Stimulated activated CD4-positive, alpha-beta T cell treated with anti-CD3 and anti-CD28 coated beads, Interleukin-12 subunit alpha, Interleukin-12 subunit beta, amount 100 ng/mL, for 4 hours (primary cell): ENCODE measurements at places on chromosomes 4 and X.

DNA sequence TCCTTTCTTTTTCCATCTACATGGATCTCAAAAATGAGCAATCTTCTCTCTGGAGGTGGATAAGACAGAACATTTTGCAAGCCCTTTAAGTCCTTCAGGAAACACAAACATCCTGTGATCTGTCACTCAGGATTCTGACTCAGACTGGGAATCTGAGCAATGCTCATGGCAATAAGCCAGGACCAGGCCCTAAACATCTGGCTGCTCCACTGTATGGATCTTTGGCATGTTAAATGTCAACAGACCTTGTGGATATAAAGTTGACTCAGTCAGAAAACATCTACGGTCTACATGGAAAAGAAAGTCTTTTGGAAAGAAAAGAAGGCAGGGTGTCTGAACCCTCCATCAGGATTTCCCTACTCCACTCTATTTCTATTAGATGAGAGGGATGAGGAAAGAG is 17.8 kb upstream of the CHIC2 start:
- no peak for DNase-seq

DNA sequence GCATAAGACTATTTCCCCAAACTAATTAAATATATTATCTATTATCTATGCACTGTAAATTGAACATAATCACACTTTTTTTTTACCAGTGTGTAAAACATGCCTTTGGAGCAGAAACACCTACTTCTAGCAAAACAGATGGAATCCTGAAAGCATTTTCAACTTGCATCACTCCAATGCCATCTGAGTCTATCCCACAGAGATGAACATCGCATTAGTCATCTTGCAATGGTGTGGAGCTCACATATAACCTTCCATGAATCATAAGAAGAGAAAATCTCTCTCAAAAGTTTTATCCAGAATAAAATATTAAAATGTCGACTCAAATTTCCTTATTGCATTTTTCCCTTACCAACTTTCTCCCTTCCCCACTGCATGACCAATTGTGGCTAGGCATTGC is 406.7 kb upstream of the ACTRT1 start:
- DNase-seq, result no peak

DNA sequence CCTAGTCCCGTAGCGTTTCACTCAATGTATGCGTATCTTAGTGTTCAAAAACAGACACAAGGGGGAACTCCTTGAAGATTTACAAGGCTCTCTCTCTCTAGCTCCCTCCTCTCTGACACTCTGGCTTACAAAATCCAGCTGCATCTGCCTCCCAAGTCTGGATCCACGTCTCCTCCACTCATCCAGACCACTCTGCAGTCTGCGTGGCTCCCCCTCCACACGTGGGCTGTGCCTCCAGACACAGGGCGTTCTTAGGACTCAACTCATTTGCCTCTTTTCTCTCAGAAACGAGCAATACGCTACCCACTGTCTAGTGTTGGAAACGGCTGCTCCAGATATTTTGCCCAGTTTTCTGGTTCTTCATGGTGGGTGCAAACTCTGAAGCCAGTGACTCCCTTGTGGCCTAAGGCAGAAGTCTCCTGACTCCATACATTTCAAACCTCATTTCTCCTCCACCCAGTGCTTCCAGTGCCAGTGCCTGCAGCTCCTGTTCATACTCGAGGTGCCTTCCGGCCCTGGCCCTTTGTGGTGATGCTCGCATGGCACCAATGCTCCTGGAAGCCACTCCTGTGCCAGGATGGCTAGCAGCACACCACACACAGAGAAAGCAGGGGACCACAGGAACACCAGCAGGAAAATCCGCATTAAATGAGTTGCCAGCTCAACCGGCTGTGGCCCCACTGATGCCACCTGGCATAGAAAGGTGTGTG is 24.1 kb downstream of the NAT8L start:
- DNase-seq, result no peak

- DNase-seq, result no peak
Observed at GRCh38 chr4:10347815-10348214, 109.4 kb downstream of the ZNF518B start.

DNA sequence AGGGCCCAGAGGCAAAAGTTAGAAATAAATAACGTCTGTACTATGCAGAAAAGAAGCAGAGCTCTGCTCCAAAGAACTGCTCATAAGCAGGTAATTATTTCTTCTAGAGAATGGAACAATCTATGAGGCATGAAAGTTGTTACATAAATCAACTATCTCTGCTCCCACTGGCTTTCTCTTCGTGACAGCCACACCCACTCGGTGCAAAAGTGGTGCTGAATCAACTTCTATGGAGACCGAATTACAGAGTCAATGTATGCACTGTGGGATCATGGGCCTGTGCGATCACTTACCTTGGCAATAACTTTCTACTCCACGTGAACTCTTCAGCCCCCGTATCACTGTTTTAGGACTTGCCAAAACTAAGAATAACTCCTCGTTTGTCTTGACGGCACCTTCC is 99.4 kb upstream of the ATXN3L start:
- no peak for DNase-seq

DNA sequence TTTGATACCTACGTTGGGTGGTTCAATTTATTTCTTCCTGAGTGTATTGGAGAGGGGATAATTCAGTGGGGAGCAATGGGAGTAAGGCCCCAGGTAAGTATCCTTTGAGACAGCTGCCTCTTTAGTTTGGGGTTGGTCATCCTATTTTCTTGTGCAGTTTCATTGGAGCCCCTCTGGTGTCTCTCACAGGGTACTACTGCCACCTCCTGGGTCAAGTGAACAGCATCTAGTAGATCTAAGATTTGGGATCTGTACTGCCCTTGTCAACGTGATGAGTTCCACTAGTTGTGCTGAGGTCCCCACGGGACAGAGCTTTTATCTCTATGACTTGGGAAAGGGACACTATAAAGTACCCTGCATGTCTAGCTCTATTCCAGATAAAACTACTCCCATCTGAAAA is 80.6 kb downstream of the PBDC1 start:
- peak; percentile 6 for DNase-seq

DNA sequence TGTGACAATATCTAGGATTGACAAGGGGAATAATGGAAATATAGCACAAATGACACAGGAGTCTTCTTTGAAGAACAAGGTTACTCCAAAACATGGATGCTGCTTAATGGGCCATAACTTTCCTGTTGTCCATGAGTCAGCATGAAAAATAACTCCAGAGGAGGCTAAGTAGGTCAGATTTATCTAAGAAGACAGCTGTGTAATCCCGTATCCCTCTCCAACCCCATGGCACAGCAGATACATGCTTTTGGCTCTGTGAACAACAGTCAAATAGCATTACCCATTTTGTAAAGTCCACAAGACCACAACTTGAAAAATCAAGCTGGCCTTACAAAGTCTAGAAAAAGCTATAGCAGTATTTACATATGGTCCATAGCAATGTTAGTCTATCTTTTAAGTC is 2.1 kb upstream of the TMEM131L start:
- no peak for DNase-seq

DNA sequence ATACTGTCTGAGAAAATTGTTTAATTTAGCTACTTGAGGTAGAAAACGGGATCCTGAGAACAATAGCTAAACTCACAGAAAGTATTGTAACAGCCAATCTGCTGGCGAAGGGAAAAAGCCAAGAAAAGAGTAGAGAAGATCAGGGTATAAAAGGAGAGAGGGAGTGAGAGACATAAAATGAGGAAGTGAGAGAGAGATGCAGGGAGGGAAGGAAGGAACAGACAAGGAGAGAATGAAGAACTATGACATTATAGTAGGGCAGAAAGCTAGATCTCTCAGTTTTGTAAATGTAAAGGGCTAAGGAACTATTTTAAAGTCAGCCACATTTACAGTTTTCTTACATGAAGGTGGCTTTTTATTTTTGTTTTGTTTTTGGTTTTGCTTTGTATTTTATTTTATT is 1.6 kb upstream of the GIMD1 start:
- no peak for DNase-seq
